AG08395 (cell line): ENCODE measurements at places on chromosomes 4 and X.

- DNase-seq, result no peak
Measured at GRCh38 chr4:72935462-72935861, 134.1 kb downstream of the COX18 start.

GRCh38 chr4:168621806-168622589, 125.1 kb downstream of the PALLD start:
- DNase-seq, result peak; percentile 57

- no peak for DNase-seq
Measured at GRCh38 chrX:149682956-149683947, 28.6 kb upstream of the MAGEA11 start.

GRCh38 chr4:67581208-67581857, 22.8 kb downstream of the STAP1 start:
- no peak for DNase-seq

DNA sequence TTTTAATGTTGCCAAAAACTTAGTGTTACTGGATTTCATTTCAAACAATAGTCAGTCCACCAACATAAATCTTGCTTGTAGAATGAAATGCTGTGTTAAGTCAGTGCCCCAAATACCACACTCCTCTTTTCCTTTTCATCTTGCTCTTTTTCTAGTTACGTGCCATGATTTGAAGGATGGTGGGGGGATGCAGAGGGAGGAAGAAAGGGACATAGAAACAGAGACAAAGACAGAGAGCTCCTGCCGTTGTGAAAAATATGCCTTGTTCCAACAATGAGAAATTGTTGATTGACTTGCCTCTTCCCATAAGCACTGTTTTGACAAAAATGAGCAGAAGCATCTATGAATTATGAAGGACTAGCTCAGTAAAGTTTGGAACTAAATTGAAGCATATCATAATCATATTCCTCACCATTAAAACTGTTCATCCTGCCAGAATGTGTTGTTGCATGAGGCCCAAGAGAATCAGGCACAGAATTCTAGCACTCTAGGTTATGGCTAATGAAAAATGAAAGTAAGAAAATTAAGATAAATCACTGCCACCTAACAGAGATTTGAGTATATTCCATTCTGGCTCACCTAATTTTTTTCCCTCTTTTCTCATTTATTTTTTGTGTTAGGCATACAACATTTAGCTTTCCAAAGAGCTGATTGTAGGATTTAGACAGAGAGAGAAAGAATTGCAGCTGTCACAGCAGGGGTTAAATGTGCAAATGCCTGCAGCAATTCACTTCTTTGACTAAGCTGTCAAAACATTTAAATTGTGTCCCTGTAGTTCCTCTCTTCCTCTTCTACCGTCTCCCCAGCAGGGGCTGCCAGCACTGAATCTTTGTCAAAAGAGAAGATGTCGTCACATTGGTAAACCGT, 111.6 kb upstream of the PTPN13 start:
- DNase-seq, result no peak

DNA sequence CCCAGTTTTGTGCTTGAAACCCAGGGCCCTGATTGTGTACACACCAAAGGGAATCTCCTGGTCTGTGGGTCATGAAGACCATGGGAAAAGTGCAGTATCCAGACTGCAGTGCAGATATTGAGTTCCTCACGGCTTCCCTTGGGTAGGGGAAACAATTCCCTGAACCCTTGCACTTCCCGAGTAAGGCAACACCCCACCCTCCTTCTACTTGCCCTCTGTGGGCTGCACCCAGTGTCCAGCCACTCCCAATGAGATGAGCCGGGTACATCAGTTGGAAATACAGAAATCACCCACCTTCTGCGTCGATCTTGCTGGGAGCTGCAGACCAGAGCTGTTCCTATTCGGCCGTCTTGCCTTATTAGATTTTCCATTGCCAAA, 134.2 kb downstream of the FNIP2 start:
- DNase-seq, result no peak

DNA sequence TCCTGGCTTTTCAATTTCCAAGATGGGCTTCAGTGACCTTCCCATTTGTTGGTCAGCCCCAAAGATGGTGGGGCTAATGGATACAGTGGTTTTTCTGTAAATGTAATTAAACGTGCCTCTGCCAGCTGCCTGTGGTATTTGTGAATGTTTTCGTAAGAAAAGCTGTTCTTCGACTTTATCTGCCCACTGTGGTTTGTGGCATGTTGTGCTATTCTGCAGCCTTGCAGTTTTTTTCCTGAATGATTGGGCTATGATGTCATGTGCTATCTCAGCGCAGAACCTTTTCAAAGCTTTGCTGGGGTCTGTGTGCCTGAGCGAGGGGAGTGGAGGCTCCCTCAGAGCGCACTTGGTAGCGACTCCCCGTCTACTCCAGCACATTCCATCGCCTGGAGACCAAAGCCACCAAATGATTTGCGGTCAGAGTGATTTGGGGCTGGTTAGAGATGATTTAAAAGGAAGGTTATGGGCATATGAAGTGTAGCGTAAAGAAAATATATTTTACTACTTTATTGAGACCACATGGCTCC, 137.5 kb downstream of the PALLD start:
- DNase-seq, result peak; percentile 86

DNA sequence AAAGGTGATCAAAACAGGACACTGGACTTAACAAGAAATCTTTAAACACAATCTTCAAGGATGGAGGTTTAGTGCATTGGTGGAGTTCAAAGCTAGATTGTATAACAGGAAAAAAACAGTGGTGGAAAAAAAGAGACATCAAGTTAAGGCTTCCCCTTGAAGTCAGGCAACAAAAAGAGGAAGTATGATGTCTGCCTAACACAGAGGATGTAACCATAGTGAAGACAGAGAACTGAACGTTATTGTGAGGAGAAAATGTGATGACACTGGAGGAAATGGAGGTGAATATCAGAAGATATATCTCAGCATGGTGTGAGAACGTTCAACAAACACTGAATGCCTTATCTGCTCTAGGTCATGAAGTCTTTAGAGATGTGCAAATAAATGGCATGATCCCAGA, 192.4 kb upstream of the AR start:
- DNase-seq, result no peak

DNA sequence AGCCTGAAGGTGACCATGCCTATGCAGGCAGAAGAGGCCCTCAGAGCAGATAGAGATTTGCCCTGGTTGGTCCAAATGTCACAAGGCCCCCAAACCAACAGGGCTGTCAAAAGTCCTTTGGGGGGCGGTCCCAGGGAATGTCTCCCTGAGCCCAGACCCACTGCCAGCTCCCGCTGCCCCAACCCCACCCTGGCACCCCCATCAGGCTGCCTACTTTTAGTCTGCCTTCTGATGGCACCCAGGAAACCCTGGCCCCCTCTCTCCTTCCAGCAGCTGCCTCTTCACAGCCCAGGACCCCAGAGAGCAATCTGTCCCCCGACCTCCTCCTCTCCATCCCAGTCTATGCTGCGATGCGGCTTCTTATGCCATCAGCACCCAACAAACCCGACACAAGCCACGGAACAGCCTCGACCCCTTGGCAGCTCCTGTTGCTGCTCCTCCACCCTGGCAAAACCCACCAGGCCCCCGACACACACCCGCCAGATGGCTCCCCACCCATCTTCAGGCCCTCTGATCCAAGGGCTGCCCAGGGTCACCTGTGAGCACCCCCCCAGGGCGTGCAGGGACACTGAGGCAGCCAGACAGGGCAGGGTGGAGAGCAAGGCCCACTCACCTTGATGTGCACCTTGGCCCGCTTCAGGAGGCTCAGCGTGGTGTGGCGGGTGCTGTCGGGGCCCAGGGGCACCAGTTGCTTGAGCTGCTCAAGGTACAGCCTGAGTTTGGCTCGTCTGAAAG, 9.9 kb downstream of the MXD4 start:
- DNase-seq, result no peak

GRCh38 chrX:30835373-30835772, 53.7 kb downstream of the TAB3 start:
- no peak for DNase-seq

GRCh38 chr4:48778431-48779094, 1.5 kb downstream of the FRYL start:
- DNase-seq, result peak; percentile 16

DNA sequence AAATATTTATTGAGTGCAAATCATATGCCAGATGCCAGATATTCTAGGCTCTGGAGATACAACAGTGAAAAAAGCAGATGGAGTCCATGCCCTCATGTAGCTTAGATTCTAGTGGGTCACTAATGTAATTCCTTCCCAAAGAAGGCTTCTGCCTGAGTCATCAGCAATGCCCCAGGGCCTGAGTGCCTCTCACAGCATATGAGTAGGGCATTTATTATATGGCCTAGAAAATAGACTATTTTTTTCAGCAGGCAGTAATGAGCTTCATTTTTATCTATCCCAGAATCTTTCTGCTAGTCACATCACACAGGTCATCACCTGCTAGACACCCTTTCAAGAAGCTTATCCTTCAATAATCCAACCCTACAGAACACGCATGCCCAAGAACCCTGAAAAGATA, 22.3 kb downstream of the TMEM31 start:
- no peak for DNase-seq

DNA sequence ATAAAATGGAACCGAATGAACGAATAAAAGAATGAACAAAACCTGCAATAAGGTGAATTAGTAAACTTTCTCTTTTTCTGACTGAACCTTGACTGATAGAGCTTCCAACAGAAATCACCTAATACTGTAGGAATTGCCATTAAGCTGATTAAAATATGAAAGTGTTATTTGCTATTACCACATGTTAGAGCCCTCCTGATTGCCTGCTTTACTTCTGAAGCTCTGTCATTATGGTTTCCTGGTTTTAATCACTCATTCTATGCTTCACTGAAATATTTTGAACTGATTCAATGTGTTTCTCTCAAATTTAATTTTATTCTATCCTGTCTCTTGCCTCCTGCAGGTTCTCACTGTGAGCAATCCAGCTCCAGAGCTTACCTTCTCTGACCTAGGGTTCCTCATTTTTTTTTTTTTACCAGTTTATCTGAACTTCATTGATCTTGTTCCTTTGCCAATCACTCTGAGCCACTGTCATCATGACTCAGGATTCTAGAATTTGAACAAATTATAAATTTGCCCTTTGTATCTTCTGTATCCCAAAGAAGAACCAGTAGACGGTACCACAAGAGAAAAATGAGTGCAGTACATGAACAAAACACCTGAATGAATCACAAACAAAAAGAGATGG, 48.1 kb upstream of the UGT2B15 start:
- no peak for DNase-seq

DNA sequence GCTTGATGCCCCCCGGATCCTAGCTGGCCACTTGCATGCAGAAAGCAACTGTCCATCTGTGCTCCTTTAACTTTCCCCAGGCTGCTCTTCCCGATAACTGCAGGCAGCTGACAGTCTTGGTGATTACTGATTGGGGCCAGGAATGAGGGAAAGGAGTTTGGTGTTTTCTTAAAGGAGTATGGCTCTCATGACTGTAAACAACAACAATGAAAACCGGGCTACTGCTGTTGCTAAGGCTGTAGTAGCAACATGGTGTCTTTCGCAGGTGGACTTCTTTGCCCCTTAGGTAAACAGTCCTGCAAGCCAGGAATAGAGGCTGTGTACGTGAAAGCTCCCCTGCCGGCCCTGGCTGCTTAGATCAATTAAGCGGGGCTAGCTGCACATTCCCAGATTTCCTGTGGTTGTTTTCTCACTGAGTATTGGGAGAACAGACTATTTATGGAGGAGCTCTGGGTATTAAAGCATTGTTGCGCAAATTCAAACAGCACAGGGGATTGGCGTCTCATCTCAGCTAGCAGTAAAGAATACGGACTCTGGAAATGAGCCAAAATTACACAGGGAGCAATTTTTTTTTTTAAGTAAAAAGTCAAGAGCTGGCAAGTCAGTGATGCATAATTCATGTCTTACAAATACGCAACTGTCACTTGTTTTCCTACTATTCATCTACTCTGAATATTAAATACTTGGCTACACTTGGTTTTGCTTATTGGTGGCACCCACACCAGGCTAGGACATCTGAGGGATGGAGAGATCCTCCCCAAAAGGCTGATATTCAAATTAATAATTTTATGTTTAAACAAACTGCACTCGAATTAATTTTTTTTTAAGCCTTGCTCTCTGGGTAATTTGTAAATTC, 61.6 kb upstream of the NAP1L5 start:
- DNase-seq, result peak; percentile 7

DNA sequence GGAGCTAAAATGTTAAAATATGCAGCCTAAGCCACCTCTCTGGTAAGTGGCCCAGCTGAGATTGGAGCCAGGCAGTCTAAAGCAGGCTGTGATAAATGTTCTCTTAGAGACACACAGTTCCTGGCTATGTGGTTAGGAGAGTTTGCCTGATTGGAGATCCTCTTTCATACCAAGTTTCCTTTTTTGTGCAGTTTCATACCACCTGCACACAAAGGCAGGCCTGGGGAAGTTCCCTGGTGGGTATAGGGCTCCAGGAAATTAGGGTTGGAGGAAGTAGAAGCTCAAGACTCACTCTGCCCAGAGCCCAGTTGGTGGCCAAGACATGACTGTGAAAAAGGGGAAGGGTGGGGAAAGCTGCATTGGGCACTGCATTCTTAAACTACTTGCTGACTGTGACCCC, 16.9 kb downstream of the CYBB start:
- no peak for DNase-seq

DNA sequence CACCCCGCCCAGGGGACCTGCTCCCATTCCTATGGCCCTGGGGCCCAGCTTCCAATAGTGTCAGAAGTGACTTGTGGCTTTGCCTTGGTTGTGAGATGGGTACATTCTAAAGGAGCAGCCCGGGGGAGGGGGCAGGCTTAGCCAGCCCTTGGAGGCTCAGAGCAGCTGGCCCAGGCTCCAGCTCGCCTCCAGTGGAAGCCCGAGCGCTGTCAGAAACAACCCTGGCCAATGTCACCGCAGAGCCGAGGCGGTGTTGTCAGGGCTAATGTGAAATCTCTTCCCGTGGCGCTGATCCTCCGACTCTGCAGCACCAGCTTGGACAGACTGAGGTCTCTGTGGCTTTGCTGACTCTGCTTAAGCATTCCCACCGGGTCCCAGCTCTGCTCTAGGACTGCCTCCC, 29.2 kb upstream of the ZNF81 start:
- DNase-seq, result no peak

GRCh38 chrX:13900351-13900750, 83.5 kb upstream of the GPM6B start:
- no peak for DNase-seq

GRCh38 chr4:6910340-6910959, 824 bp downstream of the TBC1D14 start:
- no peak for DNase-seq

DNA sequence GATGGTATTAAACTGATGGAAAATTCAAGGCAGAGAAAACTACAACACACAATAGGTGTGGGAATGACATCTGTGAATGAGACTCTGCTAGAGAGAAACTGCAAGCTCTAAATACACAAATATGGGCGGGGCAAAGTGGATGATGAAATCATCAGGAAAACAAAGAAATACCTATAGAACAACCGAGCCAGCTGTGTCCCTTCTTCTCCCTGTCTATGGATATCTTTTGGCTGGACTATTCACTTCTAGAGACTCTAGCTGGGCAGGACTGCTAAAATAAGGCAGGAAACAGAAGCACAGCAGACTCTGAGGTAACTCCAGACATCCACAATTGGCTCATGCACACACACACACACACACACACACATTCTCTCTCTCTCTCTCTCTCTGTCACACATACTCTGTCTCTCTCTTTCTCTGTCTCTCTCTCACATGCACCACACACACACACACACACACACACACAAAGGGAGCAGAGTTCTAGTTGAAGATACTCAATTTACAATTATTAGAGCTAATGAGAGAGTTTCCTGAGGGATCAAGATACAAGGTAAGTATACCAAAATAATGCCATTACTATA, 27.2 kb upstream of the EDNRA start:
- DNase-seq, result no peak

- DNase-seq, result no peak
Measured at GRCh38 chrX:49247916-49248811, 12.9 kb downstream of the CCDC22 start.

- DNase-seq, result no peak
Measured at GRCh38 chrX:77786365-77786680, 307 bp upstream of the ATRX start.
